ENCODE measurements at places on chromosomes 7 and 10.

GRCh38 chr7:823649-824048, 8.6 kb upstream of the SUN1 start:
- no peak for DNase-seq

DNA sequence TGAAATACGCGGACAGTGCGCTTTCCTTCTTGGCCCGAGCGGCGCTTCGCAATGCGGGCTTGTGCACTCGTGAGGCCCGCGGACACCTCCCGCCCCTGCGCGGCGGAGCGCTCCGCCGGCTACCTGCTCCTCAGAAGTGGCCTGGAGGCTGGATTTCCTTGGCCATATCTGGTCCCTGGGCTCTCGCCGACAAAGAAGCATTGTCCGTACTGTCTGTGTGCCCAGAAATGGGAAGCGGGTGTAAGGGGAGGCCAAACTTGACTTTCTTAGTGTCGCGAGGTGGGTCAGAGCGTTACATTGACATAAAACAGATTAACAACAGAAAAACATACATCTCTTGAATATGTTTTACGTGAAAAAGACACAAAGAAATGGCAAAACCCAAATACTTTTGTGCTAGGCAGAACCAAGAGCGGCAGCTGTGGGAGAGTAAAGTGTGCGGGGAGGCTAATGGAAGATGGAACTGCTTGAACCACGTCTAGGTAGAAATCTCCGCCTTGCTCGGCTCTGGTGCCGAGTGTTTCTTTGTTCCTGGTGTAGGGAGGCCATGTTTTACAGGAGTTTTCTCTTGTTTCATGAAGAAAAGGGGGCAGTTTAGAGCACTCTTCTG, 1.4 kb downstream of the LANCL2 start:
- DNase-seq = no peak

GRCh38 chr10:87646192-87646909, 13.3 kb upstream of the PAPSS2 start:
- DNase-seq = peak; percentile 26

DNA sequence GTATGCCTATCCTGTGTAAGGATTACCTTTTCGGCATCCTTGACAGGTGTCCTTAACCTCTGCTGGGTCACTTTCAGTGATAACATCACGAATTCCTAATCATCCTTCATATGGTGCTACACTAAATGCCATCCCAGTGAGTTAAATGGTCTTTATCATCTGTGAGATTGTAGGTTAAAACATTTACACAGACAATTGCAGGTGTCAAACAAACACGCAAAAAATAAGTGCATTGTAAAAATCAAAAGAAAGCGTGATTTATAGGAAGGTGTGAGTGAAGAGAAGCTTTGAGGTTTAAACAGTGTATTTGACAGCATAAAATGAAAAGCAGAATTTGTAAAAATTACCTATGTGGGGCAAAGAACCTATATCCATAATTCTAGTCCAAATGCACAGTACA, 111.5 kb upstream of the IFRD1 start:
- DNase-seq = no peak

- DNase-seq = no peak
These were observed 95.8 kb upstream of the STEAP4 start for GRCh38 chr7:88402529-88402928.

GRCh38 chr7:46168671-46169383, 247.8 kb upstream of the IGFBP3 start:
- peak; percentile 56 for DNase-seq

GRCh38 chr7:94392393-94392786, 2.3 kb upstream of the COL1A2 start:
- DNase-seq = no peak

- no peak for DNase-seq
These were observed 17.6 kb upstream of the IMPDH1 start for GRCh38 chr7:128427289-128427891.

DNA sequence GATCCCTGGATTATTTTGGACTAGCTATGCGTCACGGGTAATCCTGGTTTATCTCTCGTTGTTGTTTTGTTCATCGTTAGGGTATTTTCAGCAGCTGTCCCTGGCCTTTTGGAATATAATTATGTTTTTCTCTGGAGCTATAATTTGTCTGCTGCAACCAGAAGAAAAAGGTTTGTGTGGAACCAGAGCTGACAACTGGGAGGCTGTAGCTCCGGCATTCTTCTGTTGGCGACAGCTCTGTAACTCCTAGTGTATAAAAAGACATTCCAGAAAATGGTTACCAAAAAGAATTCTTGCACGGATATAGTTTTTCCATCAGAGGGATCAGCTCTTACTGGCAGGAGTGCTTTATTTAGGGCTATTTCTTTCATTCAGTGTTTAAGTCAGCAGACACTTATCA, 130.9 kb upstream of the PRR15 start:
- DNase-seq = no peak

DNA sequence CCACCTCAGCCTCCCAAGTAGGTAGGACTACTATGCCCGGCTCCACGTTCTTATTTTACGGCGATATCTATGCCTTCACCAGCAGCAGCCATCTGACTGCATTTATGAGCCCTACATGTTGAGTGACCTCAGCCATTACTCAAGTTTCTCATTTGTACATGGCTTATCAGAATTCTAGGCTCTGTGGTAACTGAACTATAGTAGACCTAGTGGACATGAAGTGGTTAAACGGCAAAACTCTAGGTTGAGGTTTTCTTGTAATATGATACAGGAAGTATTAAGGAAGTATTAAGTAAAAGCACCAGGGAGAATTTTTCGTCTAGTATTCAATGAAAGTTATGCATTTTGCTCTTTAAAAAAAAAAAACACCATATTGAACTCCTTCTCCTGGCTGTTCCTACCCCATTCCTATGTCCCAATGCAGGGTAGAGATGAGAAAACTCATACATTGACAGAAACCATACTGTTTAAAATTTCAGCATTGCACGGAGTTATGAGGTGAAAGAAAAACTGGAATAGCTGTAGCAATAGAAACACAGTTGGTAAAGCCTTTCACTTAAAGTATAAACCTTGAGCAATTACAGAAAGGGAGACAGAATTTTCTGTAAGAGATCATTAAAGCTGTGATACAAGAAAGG, 39.8 kb upstream of the EPC1 start:
- no peak for DNase-seq

DNA sequence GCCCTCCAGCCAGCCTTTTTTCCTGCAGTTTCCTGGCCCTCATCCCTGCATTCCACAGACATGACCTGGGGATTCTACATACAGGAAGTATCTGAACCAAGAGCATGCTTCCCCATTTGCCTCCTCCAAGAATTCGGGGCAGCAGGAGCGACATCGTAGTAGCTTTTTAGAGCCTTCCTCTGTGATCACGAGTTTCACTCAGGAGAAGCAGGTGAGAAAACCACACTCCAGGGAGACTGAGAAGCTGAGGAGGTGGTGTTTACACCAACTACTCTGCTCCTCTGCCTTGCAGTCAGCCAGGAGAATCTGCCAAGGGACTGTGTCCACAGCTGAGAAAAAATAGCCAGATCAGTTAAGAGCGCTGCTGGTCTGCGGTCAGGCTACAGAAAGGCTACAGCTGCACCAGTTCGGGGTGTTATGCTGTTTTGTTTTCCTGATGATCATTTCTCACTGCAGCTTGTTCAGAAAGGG, 54.1 kb downstream of the HSPA12A start:
- peak; percentile 27 for DNase-seq

DNA sequence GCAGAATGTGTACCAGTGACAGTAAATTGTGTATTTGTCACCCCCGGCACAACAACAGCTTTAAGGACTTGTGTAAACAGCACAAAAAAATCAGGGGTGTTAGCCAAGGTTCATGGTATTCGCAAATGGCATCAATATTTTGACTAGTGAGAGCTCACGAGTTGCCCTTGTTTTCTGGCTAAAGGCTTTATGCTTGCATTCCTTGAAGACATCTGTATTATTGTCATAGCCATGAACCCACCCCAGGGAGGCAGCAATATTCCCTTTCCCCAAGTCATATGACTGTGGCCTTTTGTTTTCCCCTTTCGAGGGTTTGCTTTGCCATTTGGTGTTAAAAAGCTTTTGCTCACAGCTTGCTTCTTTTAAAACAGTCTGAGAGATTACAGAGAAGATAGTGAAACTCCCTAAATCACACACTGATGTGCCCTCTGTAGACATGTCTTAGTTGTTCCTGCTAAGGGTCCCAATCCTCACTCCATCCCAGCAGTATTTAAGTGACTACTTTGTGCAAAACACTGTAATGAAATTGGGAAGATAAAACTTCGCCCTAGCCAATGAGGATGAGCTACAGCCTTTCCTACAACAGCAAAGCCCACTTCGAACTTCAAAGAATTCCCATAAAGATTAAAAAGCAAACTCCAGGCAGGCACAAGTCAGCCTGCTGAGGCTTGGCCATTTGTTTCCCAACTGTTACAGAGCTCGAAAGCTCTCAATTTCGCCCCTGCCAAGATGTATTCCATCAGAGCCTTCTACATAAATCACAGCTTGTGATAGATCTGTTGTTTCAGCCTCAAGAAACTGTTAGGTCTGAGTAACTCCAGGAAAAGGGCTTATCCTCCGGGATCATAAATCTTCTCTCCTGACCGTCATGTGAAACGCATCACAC, 172.3 kb downstream of the ADAM12 start:
- peak; percentile 64 for DNase-seq

DNA sequence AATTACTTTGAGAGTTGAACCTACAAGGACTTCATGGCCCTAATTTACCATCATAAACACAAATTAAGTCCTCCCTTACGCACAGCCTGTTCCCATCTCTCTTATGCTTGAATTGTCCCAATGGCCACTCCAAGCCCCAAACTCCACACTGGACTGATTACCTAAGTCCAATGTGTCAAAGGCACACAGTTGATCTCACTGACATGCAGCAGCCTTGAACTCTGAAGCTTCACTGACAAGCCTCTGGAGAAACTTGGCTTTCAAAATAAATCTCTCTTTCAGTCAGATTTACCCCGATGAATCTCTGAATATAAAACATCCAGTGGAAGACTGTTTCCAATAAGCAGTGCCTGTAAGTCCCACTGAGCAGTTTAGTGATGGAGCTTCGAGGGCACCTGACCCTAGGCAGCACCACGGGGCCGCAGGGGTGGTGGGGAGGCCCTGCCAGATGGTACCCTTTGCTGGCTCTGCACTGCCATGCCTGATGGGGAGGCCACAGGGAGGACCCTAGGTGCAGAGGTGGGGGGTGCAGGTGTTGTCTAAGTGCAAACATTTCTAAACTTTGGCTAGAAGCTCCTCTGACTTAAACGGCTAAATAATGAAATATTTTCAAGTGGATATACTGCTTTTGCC, 3.3 kb upstream of the MAT1A start:
- no peak for DNase-seq

GRCh38 chr7:17422966-17423365, 124.5 kb downstream of the AHR start:
- no peak for DNase-seq

GRCh38 chr10:84352251-84352842, 24.0 kb downstream of the CCSER2 start:
- DNase-seq = peak; percentile 54

DNA sequence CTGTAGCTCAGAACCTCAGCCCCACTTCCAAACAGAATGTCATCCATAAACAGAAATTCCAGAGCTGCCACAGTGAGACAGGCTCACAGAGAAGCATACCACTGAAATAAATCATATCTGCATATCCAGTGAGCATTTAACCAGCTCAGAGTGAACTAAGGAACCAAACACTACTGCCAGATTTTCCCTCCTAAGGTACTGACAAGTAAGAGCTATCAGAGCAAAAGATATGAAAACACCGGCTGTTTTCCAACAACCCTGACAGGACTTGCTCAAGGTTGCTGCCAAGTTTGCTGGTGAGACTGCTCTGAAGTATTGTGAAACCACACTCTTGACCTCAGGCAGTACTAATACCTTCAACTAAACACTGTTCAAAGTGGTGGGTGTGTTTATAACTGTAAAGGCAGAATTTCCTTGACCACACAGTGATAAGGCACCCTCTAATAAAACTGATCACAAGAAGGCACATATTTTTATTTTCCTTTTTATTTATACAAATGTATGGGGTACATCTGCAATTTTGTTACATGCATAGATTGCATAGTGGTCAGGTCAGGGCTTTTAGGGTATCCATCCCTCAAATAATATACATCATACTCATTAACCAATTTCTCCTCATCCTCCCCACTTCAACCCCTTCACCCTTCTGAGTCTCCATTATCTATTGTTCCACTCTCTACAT, 18.3 kb downstream of the SGMS1 start:
- DNase-seq = peak; percentile 100

GRCh38 chr10:101007915-101008822, 8.6 kb downstream of the LZTS2 start:
- DNase-seq = no peak

GRCh38 chr10:124060148-124060720, 33.2 kb downstream of the CHST15 start:
- no peak for DNase-seq

- no peak for DNase-seq
These were observed 19.2 kb downstream of the BTBD16 start for GRCh38 chr10:122290334-122290733.

DNA sequence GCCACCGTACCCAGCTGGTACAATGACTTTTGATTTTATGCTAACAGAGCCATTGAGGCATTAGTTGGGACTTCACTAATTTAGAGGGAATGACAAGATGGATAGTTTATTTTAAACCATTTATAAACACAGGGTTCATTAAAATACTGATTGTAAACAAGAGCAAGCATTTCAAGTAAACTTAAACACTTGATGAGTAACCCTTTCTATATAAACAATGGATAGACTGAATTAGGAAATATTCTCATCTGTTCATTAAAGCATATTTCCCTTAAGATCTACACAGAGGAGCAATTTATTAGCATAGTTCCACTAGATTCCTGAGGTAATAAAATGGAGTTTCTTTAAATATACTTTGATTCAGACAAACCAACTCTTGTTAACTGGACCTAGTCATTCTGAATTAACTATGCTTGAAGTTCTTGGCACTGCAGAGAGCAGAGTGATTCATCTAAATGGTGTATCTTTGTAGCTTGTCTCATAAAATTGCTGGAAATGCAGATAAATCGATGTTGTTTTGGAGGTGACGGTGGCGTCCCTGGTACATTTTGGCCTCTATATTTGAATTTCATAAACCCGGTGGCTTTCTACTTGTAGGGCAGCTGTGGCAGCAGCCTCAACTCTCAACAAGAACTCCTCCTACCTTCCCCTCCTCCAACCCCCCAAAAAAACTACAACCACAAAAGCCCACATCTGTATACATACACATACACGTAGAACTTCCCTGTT, 15.4 kb upstream of the VDAC2 start:
- no peak for DNase-seq

- no peak for DNase-seq
These were observed at the start of gene DENND2A for GRCh38 chr7:140640727-140641523. Gene DENND2A (minus strand): TSS chr7:140640813. CDS start chr7:140602397, 38,416 bp downstream.

DNA sequence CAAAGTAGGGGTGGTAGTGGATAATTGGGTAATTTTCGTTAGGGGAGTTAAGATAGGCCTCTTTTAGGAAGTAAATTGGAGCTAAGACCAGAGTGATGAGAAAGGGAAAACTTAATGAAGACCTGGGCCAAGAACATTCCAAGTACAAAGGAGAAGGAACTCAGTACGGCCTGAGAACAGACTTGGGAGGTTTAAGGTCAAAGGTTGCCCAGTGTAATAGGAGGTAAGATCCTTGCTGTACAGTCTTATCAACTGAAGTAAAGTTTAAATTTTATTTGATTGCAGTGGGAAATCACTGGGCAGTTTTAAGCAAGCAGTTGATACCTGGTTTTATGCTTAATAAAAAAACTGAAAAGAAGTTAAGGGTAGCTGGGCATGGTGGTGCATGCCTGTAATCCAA, 76.4 kb downstream of the MPLKIP start:
- no peak for DNase-seq

GRCh38 chr10:24723788-24724380, at the start of gene ARHGAP21:
Gene ARHGAP21 (minus strand): TSS chr10:24723887. CDS start chr10:24721899, 1,988 bp downstream.
- peak; percentile 88 for DNase-seq

Measured in NCI-H226 (cell line).